Mesothelial cell of epicardium (in vitro differentiated cells): ENCODE measurements at places on chromosomes 11 and 22. TPM values are rescaled to one million over a fixed set of nuclear protein-coding genes. Genes with fewer than 3 reads are reported as not detected.
A peak's percentile ranks its signal among the peaks of the same experiment; 100 is the strongest.

The CHRM4 gene
- total RNA-seq: 0.42 to 0.68 TPM (median 0.51 TPM) in 3 replicates

The CHST1 gene
- 1.0 to 1.6 TPM (median 1.4 TPM) in 3 replicates for total RNA-seq

The CD6 gene
- 0.27 to 0.31 TPM in 2 of 3 replicates, not detected in the other for total RNA-seq

The TTC36 gene
- total RNA-seq: 1.1 TPM in 3 replicates

The C11orf21 gene
- total RNA-seq: 0.25 to 0.29 TPM (median 0.27 TPM) in 3 replicates

The C1QTNF5 gene
- 24.1 to 25.0 TPM (median 24.4 TPM) in 3 replicates for total RNA-seq

The PHLDA2 gene
- 1.3 to 1.9 TPM (median 1.5 TPM) in 3 replicates for total RNA-seq

The OR52H1 gene
- total RNA-seq: 0.73 to 1.6 TPM (median 1.3 TPM) in 3 replicates

The CARD10 gene
- total RNA-seq: 12.2 to 13.6 TPM (median 13.1 TPM) in 3 replicates

The LAYN gene
- total RNA-seq: 12.5 to 15.3 TPM (median 12.5 TPM) in 3 replicates

The TMEM132A gene
- total RNA-seq: 182 to 197 TPM (median 193 TPM) in 3 replicates

The CST6 gene
- total RNA-seq: 1.1 to 1.2 TPM (median 1.2 TPM) in 3 replicates

The BBOX1 gene
- 0.16 TPM in 1 of 3 replicates, not detected in the others for total RNA-seq

The APOA1 gene
- total RNA-seq: 0.65 to 1.1 TPM (median 0.75 TPM) in 3 replicates

The PTPN5 gene
- 2.5 to 3.3 TPM (median 2.7 TPM) in 3 replicates for total RNA-seq

GRCh38 chr11:129146191-129146590, 45.9 kb downstream of the ARHGAP32 start:
- DNase-seq: no peak
- peaks cover 28% of the 10 kb centered on the region for H3K4me1 ChIP-seq
- H3K27ac ChIP-seq: no peak overlapping the region
- no peak overlapping the region for H3K4me3 ChIP-seq

DNA sequence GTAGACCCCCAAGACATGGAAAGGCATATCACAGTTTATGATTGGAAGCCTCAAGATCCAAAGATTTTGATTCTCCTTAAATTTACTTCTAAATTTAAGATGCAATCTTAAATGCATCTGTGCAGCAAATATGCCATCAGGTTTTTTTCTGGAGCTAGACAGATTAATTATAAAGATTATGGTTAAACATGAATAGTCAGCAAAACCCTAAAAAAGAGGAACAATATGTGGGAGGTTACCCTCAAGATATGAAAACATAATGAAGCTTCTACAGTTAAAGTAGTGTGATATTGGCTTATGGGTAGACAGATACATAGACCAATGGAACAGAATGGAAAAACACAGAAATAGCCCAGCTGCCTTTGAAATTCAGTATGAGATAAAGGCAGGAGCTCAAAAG, 31.7 kb downstream of the OR8B12 start:
- no peaks in the 10 kb centered on the region for H3K36me3 ChIP-seq
- DNase-seq: no peak
- H3K4me3 ChIP-seq: no peak overlapping the region
- no peak overlapping the region for H3K27ac ChIP-seq

- peaks cover 66% of the 10 kb centered on the region for H3K4me1 ChIP-seq
- H3K27me3 ChIP-seq: peaks cover 34% of the 10 kb centered on the region
- no peaks in the 10 kb centered on the region for H3K36me3 ChIP-seq
- H3K27ac ChIP-seq: peak overlapping the region; percentile 43
- H3K4me3 ChIP-seq: peak overlapping the region; percentile 68
- no peak for DNase-seq
Measured at GRCh38 chr11:118608360-118609227, 1.2 kb downstream of the PHLDB1 start.

DNA sequence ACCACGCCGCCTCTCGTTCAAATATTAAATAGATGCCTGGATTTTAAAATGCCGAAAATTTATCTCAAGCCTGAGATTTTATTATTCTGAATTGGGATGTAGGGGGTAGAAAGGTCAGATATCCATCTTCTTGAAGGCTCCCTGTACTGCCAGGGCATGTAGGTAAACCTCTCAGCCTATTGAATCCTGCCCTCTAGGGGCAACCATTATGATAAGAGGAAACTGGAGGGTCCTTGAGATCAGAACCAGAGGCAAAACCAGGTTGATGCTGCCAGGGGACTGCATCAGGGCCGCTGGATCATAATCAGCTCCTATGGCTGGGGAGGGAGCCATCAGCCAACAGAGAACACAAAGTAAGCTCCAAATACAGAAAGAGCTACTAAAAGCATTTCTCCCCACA, 92.4 kb downstream of the KCNC1 start:
- no peaks in the 10 kb centered on the region for H3K27me3 ChIP-seq
- DNase-seq: no peak
- peaks cover 3% of the 10 kb centered on the region for H3K4me1 ChIP-seq
- no peak overlapping the region for H3K4me3 ChIP-seq
- H3K36me3 ChIP-seq: no peaks in the 10 kb centered on the region

DNA sequence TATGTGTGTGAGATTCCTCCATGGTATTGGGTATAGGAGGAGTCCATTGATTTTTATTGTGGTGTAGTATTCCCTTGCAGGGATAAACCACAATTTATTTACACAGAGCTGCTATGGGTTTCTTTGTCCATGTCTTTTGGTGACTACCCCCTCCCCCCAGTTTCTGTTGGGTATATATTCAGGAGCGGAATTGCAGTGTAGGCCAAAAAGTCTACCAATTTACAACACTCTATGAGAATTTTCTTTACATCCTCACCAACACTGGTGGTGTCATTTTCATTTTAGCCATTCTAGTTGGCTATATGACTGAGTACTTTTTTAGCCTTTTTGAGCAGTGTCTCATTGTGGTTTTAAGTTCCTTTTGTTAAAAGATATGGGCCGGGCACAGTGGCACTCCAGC, 55.2 kb upstream of the ATXN10 start:
- H3K36me3 ChIP-seq: no peaks in the 10 kb centered on the region
- DNase-seq: no peak

DNA sequence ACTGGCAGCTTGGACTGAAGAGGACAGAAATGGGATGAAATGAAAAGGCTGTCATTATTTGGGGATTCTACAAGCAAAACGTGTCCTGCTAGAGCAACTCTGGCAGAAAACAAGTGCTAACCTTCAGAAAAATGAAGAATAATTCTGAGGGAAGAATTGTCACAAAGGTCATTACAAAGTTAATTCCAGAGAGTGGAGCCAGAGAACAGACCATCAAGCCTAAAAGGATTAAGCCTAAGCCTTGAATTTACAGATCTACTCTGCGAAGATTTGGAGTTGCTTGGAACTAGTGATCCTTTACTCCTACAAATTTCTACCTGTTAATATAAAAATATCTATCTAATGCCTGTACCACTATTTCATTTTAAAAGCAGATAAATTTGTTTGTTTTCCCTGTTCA, 1077.3 kb upstream of the CNTN5 start:
- no peak overlapping the region for H3K4me3 ChIP-seq
- no peaks in the 10 kb centered on the region for H3K4me1 ChIP-seq
- no peaks in the 10 kb centered on the region for H3K36me3 ChIP-seq
- H3K27me3 ChIP-seq: no peaks in the 10 kb centered on the region
- DNase-seq: no peak

DNA sequence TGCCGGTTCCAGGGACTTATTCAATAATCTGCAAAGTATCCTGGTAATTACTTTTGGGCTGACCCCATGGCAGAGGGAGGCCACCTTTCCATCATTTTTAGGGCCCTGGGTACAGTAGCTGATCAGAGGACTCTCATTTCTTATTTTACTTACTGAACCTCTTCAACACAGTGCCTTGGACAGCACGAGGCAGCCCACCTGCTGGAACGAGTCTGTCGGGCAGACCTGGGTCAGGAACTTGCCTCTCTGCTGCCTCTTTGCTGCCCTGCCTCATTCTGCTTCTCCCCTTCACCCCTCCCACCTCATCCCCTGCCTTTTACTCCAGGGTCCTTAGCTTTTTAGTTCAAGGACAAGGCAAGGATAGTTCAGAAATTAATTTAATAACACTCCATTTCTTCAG, 204.5 kb downstream of the CSNK2A3 start:
- no peak for DNase-seq
- H3K27ac ChIP-seq: peak overlapping the region; percentile 95
- no peak overlapping the region for H3K4me3 ChIP-seq
- peaks cover 4% of the 10 kb centered on the region for H3K36me3 ChIP-seq

DNA sequence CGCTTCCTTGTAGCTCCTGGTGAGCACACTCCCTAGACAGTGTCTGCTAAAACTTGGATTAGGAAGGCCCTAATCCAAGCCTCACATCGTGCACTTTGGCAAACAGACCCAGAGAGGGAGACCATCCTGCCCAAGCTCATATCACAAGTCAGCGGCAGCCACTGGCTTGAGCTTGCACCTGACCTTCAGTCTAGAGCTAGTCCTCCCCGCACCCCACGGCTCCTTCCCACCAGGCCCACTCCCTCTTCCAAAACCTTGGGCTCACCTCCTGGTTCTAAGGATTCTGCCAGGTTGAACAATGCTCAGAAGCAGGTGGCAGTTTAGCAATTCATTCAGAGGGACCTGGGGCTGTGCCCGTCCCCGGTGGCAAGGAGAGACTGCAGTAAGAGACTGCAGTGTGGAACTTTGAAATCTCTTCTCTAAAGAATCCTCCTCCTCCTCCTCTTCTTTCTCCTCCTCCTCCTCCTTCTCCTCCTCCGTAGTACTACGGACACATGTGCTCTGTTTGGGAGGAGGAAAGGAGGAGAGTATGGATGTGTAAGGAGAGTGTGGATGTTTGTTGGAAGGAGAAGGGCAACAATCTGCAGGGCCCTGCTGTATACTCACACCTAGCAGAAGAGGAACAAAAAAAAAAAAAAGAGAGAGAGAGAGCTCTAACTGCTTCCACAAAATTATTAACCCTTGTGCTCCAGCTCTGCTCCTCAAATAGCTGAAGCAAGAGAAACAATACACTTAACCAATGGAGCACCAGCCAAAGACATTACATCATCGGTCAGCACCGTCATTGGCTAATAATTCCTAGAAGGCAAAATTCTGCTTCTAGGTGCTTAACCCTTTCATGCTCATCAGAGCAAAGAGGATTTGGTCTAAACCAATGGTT, 6.0 kb downstream of the SYN3 start:
- H3K36me3 ChIP-seq: no peaks in the 10 kb centered on the region
- no peak for DNase-seq
- H3K27me3 ChIP-seq: peaks cover 68% of the 10 kb centered on the region

GRCh38 chr22:44128958-44129618, 51.6 kb upstream of the PARVG start:
- H3K4me3 ChIP-seq: no peak overlapping the region
- H3K27me3 ChIP-seq: no peaks in the 10 kb centered on the region
- no peak overlapping the region for H3K27ac ChIP-seq
- peaks cover 8% of the 10 kb centered on the region for H3K36me3 ChIP-seq
- H3K4me1 ChIP-seq: no peaks in the 10 kb centered on the region
- no peak for DNase-seq

- H3K27me3 ChIP-seq: no peaks in the 10 kb centered on the region
- no peak overlapping the region for H3K4me3 ChIP-seq
- DNase-seq: no peak
- peaks cover 48% of the 10 kb centered on the region for H3K36me3 ChIP-seq
Measured at GRCh38 chr11:76005756-76006155, 190.7 kb downstream of the UVRAG start.

GRCh38 chr11:47413908-47414684, 5.7 kb downstream of the SLC39A13 start:
- H3K4me3 ChIP-seq: no peak overlapping the region
- DNase-seq: no peak
- peak overlapping the region; percentile 70 for H3K27ac ChIP-seq

DNA sequence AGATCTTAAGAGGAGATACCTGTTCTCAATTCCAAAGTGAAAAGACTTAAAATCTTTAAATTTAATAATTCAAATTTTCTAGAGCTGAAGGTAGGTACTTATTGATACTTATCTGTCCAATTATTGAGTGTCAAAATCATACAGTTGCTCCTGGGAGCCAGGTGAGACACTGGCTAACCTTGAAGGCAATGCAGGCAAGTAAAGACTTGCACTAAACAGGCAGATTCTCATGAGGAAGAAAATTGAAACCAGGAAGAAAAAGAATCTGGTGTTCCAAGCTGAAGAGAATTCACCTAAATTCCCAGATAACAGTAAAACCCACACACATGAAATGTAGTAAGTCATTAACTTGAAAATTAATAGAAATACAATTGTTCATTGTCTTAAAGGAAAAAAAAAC, 30.3 kb downstream of the VSIG10L2 start:
- no peak overlapping the region for H3K27ac ChIP-seq
- H3K36me3 ChIP-seq: peaks cover 41% of the 10 kb centered on the region
- no peak for DNase-seq

DNA sequence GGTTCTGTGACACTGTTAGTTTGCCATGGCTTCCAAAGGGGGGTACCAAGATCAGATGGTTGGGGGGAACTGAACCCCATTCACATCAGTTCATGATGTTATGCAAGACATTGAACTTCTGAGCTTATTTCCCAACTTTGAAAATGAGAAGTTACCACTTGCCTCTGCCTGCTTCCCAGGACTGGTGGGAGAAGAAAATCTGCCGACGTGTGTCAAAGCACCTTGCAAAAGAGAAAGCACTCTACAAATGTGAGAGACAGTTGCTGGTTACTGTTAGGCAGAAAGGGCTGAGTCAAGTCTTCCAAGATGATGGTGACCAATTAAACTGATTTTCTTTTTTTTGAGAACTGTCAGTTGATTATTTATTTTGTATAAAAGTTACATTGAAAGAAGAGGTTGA, 45.6 kb downstream of the SMCO4 start:
- H3K4me3 ChIP-seq: no peak overlapping the region

DNA sequence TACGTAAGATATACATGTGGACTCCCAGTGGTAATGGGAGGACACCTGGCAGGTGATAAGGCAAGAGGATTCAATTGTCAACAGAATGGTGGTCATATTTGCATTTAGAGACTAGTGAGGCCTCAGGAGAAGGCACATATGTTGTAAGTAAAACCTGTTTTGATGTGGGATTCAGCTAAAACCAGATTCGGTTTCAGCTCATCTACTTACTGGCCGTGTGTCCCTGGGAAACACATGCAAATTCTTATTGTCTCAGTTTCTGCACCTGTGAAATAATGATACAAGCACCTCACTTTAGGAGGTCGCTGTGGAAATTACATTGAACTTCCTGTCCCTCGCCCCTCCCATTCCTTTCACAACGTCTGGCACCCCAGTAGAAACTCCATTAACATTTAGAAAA, 78.9 kb upstream of the FIBIN start:
- H3K4me1 ChIP-seq: peaks cover 4% of the 10 kb centered on the region
- no peaks in the 10 kb centered on the region for H3K36me3 ChIP-seq
- H3K4me3 ChIP-seq: no peak overlapping the region
- H3K27ac ChIP-seq: no peak overlapping the region
- no peak for DNase-seq

GRCh38 chr22:27416511-27417420, 384.8 kb downstream of the MN1 start:
- H3K27me3 ChIP-seq: peaks cover 3% of the 10 kb centered on the region
- H3K36me3 ChIP-seq: no peaks in the 10 kb centered on the region
- DNase-seq: no peak
- peak overlapping the region; percentile 15 for H3K27ac ChIP-seq
- peaks cover 30% of the 10 kb centered on the region for H3K4me1 ChIP-seq
- no peak overlapping the region for H3K4me3 ChIP-seq

- H3K27ac ChIP-seq: no peak overlapping the region
- peaks cover 10% of the 10 kb centered on the region for H3K27me3 ChIP-seq
- no peak for DNase-seq
Measured at GRCh38 chr11:35582033-35582432, 36.2 kb upstream of the FJX1 start.

- no peak for DNase-seq
- no peak overlapping the region for H3K4me3 ChIP-seq
- no peaks in the 10 kb centered on the region for H3K36me3 ChIP-seq
- no peaks in the 10 kb centered on the region for H3K27me3 ChIP-seq
- H3K4me1 ChIP-seq: peaks cover 49% of the 10 kb centered on the region
Measured at GRCh38 chr11:126079621-126080124, 17.0 kb upstream of the CDON start.

GRCh38 chr11:86608251-86608799, 64.1 kb downstream of the ME3 start:
- H3K4me3 ChIP-seq: no peak overlapping the region
- DNase-seq: peak; percentile 59
- peak overlapping the region; percentile 58 for H3K27ac ChIP-seq
- H3K4me1 ChIP-seq: peaks cover 20% of the 10 kb centered on the region
- H3K36me3 ChIP-seq: peaks cover 2% of the 10 kb centered on the region
